Retina (tissue), 1 donor: ENCODE measurements at places on chromosomes 7 and 10.

GRCh38 chr10:88913788-88914187 is 33.7 kb downstream of the STAMBPL1 start:
- DNase-seq = peak; percentile 51

DNA sequence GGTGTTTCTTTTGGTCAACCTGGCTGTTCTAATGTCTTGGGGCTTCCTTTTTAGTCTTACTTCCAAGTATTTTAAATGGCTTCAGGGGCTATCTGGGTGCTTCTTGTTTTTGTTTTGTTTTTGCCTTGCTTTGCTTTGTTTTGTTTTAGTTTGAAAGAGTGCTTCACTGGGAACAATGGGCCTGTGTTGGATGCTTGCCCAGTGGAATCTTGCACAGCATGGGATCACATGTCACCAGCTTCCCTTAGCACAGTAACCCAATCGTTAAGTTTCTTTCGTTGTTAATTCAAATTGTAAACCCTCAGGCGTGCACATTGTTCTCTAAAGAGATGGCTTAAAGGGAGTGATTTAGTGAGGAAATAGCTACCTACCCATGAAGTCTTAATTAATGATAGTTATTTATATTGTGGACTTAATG is 8.9 kb downstream of the COL17A1 start:
- DNase-seq = peak; percentile 51

- peak; percentile 50 for DNase-seq
These were observed 194.9 kb downstream of the SUGCT start for GRCh38 chr7:40329601-40330153.

GRCh38 chr7:95059842-95060313 is 152.5 kb downstream of the PPP1R9A start:
- DNase-seq = no peak
